ENCODE measurements at places on chromosomes 1 and 21.

GRCh38 chr21:45454926-45455673 lies 50.1 kb downstream of the COL18A1 start:
- no peak for DNase-seq

- no peak for DNase-seq
Measured at GRCh38 chr1:47682198-47682597, 244.4 kb downstream of the FOXD2 start.

- no peak for DNase-seq
Measured at GRCh38 chr21:35219719-35220118, 170.6 kb upstream of the RUNX1 start.

- no peak for DNase-seq
Measured at GRCh38 chr21:37227071-37228002, 39.8 kb downstream of the VPS26C start.

DNA sequence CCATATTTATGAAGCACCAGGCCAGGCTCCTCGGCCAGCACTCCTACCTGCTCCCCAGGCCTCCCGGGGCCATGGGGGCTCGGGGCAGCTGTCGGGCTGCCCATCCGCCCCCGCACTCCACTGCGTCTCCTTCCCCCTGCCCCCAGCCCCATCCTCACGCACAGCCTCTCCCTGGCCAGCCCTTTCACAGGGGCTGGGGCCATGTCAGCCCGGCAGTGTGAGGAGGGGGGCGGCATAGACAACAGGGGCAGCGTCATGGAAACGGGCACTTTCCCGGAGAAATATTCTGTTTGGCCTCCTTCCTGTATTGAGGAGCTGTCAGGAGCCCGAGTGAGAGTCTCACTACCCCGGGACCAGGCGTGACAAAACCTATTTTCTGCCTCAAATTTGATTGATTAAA lies 87.3 kb downstream of the CASZ1 start:
- DNase-seq: peak; percentile 85

Data from eye (tissue), 1 donor.